ENCODE measurements at places on chromosomes 13 and 19.

DNA sequence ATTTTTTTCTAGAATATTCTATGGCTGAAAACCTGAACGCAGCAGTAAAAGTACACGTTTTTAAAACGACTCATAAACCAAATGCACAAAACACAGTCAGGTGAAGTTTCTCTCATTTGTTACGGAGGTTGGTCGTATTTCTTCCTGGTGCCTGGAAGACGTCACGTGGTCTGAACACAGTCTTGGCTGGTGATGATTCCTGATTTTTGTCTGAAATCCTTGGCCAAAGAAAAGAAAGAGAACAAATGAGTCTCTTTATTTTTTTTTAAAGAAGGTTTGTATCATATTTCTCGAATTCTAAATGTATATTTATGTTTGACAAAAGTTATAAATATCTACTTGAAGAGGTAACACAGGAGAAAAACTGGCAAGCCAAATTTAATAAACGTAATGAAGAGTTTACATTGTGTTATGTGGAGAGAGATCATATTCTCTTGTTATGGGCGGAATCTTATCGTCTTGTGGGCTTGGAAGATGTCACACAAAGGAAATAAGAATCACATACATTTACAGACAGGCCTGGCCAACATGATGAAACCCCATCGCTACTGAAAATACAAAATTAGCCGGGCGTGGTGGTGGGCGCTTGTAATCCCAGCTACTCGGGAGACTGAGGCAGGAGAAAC is 10.0 kb upstream of the PNMA8A start:
- DNase-seq = no peak

DNA sequence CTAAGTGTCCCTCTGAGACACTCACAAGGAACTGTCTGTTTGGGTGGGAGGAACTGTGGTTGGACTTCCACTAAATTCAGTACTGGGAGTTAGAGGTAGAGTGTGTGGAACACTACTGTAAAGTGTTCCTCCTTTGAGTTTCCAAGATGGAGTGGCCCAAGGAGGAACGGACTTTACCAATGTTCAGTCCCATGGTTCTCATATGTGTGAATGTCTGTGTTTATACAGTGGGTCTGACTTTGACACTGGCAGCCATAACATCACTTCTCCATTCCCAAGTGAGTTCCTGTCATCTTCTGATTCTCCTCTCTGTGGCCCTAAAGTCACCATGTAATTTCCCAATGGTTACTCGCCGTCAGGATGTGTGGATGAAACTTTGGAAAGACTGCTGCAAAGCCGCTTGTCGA is 136.8 kb upstream of the SERP2 start:
- DNase-seq = no peak

GRCh38 chr13:45352031-45352430 is 11.0 kb upstream of the TPT1 start:
- no peak for DNase-seq

DNA sequence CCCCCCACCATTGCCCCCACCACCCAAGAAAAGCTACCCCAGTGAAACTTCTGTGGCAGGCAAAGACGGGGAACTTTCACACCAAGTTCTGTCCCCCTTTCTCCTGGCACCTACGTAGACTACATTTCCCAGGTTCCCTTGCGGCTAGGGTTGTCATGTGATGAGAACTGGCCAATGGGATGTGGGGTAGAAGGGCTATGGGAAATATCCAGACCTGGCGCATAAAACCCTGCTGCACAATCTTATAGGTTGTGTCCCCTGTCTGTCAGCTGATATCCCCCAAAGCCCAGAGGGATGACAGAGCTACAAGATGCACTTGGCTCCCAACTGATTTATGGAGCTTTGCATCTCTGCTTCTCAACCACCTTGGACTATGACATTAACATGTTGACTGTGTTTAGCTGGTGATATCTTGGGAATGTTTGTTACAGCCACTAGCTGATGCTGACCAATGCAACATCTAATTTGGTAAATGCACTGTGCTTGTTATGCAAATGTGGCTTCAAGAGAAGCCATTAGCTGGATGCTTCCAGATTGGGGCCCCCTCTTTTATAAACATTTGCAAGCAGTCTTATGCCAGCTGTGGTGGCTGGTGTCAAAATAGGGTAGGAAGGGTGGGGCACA is 6.1 kb downstream of the SH2D3A start:
- peak; percentile 46 for DNase-seq

DNA sequence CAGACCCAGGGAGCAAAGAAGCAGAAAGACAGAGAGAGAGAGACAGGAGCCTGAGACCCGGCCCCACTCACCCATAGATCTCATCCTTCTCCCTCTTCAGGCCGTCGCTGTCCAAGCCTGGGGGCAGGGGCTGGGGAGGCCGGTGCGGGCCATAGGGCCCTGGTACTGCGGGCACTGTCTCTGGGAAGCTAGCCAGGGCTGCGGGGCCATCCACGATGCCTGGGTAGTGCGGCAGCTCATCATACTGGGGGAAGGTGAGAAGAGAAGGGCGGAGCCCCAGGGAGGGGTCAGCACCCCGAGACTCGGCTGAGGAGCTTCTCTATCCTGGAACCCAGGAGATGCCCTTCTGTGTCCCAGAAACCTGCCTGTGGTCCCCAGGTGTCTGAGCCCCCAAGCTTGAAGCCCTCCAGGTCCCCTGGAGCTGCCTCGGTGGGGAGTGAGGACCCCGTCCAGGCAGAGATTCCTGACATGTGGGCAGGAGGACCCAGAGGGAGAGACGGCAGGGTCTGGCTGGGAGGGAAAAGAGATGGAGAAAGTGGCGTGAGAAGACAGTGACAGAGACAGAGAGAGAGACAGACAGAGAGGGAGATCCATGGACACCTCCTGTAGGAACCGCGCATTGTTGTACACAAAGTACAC is 2.1 kb downstream of the MEIS3 start:
- peak; percentile 35 for DNase-seq

DNA sequence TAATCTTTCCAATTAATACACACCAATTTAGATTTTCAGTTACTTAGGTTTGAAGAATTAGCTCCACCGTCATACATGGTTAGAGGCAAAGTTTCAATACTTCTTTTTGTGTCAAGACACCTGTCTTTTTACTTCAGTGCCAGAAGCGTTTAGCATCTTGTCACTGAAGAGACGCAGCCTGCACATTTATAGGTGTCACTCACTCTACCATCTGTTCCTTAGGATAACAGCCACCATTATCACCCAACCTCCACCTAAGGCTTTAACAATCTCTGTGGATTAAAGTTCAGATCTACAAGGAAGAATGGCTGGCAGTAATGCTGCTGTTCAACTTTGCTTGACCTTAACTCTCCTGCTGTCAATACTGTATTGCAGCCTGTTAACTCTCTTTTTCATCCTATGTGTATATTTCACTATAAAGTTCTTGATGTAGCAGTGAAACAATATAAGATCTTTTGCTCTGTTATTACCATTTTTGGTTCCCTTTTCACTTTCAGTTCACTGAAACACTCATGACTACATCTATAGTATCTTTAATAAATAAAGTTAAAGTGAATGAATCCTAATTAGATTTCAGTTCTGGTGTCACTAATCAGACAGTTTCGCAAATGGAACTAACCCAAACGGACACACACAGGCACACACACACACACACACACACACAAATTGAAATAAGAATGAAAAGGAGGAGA is 435.6 kb downstream of the PCDH9 start:
- no peak for DNase-seq

DNA sequence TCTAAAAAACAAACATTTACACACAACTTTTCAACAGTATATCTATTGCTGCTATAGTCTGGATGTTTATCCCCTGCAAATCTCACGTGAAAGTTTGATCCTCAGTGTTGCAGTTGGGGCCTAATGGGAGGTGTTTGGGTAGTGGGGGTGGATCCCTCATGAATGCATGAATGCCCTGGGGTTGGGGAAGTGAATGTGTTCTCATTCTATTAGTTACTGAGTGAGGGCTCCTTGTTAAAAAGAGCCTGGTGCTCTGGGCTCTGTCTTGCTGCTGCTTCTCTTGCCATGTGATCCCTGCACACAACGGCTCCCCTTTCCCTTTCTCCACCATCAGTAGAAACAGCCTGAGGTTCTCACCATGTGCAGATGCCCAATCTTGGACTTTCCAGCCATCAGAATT is 242.7 kb upstream of the HTR2A start:
- no peak for DNase-seq

GRCh38 chr19:46494146-46494940 is 1.3 kb downstream of the PNMA8B start:
- peak; percentile 1 for DNase-seq

DNA sequence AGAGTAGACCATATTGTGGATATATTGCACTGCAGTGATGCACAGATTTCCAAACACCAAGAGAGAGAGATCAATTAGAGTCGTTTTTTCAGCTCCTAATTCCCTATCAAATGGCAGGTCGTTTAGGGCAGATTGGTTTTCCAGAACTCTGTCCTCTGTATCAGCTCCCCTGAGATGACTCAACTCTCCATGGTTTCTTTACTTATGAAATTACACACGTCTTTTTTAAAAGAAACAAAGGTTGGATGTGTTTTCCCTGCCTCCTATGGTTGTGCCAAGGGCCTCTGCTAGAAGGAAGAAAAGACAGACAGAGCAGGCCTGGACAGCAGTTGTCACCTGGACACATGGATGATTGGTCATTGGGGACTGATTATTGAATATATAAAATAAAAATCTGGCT is 478.1 kb upstream of the NBEA start:
- DNase-seq = no peak

DNA sequence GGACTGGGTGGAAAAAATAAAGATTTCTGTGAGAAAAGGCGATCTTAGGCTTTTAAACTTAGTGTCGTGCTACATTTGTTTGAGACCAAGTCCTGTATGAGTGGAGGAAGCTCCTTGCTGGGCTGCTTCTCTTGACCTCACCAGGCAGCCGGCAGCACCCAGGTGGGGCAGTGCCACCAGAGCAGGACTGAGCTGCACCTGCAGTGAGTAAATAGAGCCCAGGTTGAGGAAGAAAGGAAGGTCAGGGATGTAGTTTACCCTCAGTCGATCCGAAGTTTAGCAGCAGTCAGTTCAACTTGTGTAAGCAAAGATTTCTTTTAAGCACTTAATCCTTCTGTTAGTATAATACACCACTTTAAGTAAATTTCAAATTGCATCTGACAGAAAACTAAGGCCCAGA is 13.6 kb downstream of the HNRNPM start:
- no peak for DNase-seq

DNA sequence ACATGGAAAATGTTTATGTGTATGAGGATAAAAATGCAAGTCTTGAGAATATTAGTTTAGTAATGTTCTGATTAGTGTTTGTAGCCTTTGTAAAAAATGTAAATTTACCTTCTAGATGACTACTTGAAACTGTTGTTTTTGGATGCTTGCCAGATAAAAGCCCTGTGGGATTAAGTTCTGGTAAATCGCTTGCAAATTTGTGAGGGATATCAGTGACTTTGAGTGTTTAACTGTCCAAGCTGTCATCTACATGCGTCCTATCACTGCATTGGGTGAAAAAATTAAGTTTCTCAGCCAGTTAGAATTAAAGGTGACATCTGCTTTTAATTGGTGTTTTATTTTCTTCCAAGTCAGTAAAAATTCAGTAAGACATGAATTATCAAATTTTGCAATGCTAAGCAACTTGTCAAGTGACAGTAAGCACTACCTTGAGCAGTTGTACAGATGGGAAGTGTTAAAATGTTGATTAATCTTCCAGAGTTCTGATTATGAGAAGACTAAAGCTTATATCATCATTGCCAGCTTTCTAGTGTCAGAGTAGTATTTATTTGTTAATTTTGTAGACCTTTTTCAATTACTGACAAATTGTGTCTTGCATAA is 88.0 kb downstream of the PCCA start:
- DNase-seq = peak; percentile 30

DNA sequence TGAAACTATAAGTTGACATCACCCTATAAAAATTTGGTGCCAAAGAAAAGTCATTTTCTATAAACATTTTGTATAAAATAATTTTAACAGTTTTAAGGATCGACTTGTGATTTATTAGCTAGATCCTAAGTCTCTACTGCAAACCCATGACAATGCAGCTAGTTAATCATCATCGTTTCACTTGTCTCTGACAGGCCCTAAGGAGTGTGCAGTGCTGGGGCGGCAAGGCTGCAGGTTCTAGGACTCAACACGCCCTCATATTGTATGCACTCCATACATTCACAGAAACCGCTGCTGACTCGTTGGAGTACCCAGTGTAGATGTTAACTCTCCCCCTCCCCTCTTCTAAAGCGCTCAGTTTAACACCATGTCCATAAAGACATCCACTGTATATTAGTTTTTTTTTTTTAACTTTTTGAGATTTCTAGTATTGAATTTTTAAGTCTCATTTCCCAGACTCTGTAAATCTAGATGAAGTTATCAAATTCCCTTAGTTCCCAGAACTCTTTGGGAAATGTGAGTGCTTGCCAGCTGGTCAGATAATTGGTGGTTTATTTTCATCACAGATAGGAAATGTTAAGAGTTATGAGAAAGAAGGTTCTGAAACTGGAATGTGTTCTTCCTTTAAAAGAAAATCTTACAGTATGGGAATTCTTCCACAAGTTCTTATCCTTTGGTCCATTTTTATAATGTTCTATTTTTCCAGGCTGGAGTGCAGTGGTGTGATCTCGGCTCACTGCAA is 162.8 kb upstream of the RNF113B start:
- DNase-seq = no peak

DNA sequence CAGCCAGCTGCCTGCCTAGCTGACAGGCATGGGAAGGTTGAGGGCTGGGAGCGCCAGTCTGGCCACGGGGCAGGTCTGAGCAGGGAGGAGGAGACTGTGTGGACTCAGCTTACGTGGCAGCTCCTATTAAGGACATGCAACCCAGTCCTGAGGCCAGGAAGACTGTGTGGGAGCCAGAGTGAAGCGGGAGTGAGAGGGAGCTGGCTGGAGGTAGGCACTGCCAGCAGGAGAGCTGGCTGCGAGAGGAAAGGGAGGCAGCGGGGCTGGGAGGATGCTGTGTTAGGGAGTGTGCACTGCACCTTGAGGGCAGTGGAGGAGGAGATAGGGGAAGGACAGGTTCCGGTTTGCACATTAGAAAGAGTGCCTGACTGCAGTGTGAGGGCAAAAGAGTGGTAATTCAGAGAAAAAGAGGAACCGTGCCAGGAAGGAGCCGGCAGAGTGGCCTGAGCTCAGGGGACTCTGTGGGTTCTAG is 99.2 kb downstream of the SLC7A1 start:
- DNase-seq = no peak

- no peak for DNase-seq
These were observed 62.4 kb downstream of the AKAP11 start for GRCh38 chr13:42334329-42334706.

GRCh38 chr13:24357756-24358155 is 48.4 kb downstream of the C1QTNF9 start:
- no peak for DNase-seq
